ENCODE measurements at places on chromosomes 4 and X.

DNA sequence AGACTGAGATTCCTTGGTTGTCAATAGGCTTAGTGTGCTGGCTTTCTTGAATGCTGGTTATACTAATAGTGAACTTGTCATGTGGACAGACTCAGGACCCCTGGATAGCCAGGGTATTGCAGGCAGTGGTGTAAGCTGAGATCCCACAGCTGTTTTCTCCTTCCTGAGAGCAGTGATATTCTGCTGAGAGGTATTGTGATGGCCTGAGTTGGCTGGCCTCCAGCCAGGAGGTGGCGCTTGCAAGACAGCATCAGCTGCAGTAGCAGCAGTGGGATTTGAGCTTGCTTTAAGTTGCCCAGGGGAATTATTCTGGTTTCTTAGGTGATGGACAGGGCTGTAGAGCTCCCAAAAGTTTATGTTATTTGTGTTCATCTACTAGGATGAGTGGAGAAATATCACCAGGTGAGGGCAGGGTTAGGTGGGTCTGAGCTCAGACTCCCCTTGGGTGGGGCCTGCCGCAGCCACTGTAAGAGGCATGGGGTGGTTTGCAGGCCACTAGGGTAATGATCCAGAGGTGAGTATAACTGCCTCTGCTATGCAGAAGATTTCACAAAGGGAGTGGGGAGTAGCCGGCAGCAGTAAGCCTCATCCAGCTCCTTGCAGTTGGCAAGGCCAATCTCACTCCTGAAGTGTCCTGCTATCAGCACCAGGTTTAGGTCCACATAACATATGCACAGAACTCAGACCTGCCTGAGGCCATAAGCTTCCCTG lies 66.2 kb downstream of the IL15 start:
- DNase-seq, result peak; percentile 9

DNA sequence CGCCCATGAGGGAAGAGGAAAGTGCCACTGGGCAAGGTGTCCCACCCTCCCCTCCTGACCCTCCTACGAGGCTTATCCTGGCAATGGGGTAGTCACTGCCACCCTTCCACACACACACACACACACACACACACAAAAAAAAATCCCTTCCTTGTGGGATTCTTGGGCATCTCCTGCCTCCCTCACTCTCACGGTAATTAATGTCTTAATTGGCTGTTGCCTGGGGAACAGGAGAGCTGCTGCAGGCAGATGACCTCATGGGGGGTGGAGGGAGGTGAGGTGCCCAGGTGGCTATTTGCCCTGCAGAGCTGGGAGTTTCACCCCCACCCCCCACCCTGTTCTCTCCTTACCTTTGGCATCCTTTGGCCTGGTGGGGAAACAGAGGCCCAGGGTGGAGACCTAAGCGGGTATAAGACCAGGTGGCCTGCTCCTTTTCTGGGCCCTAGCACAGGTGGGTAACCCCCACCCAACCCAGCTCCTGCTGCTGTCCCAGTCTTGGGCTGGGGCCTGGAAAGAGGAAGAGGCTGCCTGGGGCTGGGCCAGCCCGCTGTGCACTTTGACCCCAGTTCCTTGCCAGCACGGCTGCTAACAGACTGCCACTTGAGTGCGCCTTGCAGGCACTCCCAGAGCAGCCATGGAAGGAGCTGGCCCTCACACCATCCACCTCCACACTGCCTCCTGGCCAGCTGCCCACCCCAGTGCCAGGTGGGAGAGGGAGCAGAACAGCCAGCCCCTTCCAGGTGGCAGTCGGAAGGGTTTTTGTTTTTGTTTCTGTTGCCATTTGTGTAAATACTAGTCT lies 12.6 kb downstream of the EFNB1 start:
- no peak for DNase-seq

GRCh38 chrX:101079736-101080270 lies 1.1 kb downstream of the TMEM35A start:
- DNase-seq, result no peak

DNA sequence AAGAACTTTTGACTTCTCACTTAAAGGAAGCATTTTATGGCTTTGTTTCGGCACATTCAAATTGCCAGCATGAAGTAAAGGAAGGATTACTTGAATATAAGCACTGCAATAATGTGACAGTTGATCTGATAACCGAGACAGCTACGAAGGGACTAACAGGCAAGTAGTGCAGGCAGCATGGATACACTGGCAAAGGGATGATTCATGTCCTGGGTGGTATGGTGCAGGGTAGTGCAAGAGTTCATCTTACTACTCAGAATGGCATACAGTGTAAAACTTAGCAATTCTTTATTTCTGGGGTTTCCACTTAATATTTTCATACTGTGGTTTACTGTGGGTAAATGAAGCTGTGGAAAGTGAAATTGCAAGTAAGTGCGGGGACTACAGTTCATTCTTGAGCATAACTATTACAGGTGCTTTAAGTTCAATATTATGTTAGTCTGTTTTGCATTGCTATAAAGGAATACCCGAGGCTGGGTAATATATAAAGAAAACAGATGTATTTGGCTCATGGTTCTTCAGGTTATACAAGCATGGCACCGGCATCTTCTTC lies 611.8 kb downstream of the SPOCK3 start:
- DNase-seq, result no peak

GRCh38 chrX:8048466-8048865 lies 121.3 kb upstream of the PNPLA4 start:
- no peak for DNase-seq

GRCh38 chr4:182185491-182185890 lies 57.7 kb upstream of the TENM3 start:
- DNase-seq, result no peak

- DNase-seq, result no peak
These were observed 140.9 kb downstream of the SHOX start for GRCh38 chrX:771536-771935.

DNA sequence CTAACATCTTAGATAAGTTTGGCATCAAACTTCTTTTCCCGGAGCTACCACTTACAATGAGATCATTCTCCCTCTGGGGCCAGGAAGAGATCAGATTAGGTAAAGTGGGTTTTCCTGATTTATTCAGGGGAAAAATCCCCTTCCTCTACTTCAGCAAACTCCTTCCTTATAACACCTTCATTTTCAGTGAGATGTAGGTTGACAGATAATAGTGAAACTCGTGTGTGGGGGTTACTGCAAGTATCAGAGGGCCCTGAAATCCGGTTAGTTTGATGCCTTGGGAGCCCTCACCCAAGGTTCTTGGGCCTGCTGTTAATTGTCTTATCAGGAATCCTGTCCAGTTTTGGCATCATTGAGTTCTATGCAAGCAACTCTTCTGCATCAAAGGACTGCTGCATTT lies 10.8 kb downstream of the FTHL17 start:
- DNase-seq, result no peak

GRCh38 chrX:154320406-154320805 lies 24.8 kb downstream of the TKTL1 start:
- DNase-seq, result no peak

- DNase-seq, result no peak
These were observed 237.5 kb upstream of the DIAPH2 start for GRCh38 chrX:96447161-96447560.
